ENCODE measurements at places on chromosomes 2 and 18.

DNA sequence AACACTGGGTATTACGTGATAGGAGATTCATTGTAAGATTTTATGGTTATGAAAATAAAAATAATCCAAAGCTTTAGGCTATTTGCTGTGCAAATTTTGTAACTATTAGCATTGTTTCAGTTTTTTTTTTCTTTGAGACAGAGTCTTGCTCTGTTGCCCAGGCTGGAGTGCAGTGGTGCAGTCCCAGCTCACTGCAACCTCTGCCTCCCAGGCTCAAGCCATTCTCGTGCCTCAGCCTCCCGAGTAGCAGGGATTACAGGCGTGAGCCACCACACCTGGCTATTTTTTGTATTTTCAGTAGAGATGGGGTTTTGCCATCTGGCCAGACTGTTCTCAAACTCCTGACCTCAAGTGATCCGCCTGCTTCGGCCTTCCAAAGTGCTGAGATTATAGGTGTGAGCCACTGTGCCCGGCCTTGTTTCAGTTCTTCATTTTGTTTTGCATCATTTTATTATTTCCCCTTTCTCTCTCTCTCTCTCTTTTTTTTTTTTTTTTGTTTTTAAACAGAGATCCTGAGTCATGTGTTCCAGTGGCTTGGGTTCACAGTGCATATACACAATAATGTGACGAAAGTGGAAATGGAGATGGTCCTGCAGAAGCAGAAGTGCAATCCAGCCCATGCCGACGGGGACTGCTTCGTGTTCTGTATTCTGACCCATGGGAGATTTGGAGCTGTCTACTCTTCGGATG lies 25.8 kb downstream of the CASP10 start:
- DNase-seq, result no peak

DNA sequence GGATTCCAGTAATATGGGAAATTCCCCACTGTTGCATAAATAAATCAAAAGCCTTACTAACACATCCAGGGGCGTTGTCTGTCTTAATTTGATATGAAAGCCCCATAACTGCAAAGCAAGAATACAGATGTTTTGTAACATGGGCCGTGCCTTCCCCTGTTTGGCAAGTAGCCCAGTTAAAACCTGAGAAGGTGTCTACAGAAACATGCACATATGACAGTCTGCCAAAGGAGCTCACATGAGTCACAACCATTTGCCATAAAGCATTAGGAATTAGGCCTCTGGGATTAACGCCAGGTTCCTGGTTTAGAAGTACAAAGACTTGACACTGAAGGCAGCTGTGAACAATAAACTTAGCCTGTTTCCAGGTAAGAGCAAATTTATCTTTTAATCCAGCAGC lies 43.1 kb upstream of the LONRF2 start:
- peak; percentile 80 for DNase-seq

GRCh38 chr18:63070767-63071502 lies 248.6 kb downstream of the BCL2 start:
- no peak for DNase-seq

DNA sequence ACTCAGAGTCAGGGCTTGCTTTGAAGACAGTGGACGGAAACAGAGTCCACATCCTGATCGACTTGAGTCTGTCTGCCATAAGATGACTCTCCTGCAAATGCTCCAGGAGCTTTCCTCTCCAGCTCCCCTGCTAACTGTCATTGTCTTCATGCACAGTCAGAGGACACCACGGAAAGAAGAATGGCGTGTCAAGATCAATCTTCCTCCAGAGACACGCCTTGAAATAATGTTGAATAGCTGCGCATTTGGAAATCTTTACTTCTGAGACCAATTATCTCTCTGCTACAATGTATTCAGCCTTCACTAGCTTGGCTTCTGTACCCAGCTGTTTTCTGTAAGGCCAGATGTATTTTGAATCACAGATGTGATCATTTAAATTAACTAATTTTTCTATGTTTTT lies 457.2 kb downstream of the CDH2 start:
- no peak for DNase-seq

GRCh38 chr2:226622484-226622883 lies 177.1 kb downstream of the IRS1 start:
- DNase-seq, result no peak

GRCh38 chr2:227655454-227655853 lies 11.2 kb upstream of the SCYGR5 start:
- DNase-seq, result peak; percentile 67

DNA sequence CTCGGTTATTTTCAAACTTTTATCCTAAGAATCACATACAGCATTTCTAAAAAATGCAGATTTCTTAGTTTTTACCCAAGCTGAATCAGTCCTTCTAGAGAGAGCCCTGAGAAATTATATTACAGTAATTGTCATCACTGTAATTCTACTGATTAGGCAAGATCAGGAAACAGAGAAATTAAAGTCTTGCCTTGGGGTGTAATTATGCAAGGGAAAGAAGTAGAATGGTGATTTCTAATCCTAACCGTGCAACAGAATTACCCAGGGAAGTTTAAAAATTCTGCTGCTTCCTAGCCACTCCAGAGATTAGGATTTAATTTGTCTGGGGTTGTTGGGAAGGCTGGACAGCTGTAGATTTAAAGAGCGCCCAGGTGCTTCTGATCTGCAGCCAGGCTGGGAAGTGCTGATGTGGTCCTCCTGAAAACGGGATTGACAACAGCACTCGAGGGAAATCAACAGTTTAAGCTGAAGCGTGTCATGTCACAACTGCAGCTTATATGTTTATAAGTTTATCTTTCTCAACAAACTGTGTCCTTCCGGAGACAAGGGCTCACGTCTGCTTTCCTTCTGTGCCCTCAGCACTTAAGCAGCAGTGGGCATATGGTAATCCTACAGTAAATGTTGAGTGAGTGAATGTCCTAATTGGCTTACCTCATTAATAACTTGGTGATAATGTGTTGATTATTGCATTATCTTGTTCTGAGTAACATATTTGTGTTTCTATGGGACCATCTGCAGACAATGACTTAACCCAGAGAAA lies 671.9 kb upstream of the SOX11 start:
- DNase-seq, result no peak

DNA sequence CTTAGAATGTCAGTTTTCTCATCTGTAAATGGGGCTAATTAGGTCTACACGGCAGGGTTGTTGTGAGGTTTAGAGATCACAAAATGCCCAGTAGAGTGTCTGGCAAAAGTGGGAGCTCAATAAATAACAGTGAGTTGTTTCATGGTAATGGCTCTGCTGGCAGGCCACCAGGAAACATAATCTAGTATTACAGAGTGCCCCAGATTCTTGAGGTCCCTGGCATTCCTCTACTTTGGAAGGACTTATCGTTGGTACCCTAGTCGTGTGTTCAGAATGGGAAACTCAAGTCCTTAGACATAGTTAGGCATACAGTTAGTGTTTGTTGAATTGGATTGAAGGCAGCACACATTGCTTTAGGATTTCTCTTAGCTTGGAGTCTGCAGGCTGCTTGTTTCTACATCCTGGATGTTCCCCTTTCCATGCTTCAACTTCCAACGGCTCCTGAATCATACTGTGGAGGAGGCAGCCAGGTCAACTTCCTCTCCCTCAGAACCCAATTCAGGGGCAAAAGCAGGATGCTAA lies 161.5 kb upstream of the FOSL2 start:
- DNase-seq, result no peak

DNA sequence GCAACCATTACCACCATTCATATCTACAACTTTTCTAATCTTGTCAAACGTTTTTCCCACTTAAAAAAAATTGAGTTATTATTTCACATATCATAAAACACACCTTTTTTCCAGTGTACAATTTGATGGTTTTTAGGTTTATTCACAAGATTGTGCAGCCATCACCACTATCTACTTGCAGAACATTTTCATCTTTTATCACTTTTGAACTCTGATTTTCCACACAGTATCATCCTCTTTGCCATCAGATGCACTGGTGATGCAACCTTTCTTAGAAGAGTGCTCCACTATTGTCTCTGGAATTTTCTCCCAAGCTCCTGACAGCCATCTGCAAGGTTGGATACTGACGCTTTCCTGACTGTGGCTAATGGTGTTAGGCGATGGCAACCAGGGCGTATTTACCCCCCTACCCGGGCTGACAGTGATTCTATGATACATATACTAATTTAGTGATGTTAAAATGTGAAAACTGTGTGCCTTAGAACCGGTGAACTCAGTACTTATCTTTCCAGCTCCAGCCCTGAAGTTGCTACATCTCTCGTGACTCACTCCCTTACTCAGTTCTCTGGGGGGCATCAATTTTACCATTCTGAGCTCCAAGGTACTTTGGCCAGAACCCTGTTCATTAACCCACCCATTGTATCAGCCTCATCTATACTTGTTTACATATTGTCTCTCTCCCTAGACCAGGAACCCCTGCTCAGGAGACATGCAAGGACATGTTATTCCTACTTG lies 105.4 kb upstream of the SPRED2 start:
- peak; percentile 16 for DNase-seq
